ENCODE measurements at places on chromosomes 13 and 19. TPM values are rescaled to one million over a fixed set of nuclear protein-coding genes. Genes with fewer than 3 reads are reported as not detected.

DNA sequence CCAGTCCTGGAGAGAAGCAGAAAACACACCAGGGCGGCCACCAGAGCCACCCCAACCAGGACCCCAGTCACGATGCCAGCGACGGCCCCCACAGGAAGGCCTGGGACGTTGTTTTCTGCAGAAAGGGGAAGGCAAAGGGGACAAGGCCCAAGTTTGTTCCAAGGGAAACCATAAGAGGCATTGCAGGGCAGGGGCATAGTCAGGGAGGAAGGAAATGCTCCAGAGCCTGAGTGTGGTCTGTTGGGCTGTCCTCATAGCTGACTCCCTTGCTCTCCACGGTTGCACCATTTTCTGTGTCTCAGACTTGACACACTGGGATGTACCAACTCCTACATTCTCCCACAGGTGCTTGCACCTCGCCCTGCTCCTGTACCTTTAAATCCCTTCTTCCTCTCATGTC lies 5.2 kb downstream of the CEACAM4 start:
- no peak for DNase-seq

DNA sequence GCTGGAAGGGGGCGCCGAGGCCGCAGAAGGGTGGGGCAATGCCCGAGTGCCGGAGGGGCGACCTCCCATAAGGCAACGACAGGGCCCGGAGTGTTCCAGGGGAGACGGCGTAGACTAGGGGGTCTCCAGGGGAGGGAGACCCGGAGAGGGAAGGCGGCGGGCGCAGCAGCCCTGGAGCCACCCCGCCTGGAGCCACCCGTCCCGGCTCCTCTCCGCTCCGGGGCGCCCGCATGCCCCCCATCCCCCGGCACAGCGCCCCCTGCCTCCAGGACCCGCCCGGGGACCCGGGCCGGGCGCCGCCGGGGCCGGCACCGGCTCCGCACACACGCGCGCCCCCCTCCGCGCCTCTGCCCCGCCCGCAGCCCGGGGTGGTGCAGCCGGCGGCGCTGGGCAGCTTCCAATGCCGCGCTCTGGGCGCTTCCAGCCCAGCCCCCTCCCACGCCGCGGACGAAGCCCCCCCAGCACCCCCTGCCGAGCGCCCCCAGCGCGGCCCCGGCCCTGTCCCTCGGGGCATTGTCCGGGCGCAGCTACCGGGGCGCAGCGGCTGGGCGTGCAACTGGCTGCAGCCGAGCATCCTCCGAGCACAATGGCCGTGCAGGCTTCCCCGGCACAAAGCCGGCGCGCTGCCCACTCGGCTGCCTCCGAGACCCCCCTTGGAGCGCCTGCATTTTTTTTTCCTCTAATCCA lies 519 bp downstream of the PTPRS start:
- no peak for DNase-seq

DNA sequence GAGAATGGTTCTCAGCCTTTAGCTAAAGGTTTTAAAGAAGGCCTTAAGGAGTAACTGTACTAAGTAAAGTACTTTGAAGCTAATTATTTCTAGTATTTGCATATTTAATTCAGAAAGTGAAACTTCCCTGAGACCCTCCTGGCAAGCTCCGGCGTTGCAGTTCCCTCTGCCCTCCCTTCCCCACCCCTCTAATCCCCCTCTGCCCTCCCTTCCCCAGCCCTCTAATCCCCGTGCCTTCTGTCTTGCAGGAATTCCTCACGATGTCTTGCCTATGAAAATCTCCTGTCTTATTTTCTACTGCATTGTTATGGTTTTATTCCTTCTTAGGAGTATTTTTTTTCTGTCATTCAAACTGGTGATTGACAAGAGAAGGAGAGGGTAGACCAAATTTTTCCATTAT lies 236.9 kb downstream of the COL4A1 start:
- DNase-seq, result no peak

MBD3L2 gene
- total RNA-seq, result not detected

- DNase-seq, result no peak
Measured at GRCh38 chr19:8269724-8270123, 38.4 kb downstream of the CD320 start.

DNA sequence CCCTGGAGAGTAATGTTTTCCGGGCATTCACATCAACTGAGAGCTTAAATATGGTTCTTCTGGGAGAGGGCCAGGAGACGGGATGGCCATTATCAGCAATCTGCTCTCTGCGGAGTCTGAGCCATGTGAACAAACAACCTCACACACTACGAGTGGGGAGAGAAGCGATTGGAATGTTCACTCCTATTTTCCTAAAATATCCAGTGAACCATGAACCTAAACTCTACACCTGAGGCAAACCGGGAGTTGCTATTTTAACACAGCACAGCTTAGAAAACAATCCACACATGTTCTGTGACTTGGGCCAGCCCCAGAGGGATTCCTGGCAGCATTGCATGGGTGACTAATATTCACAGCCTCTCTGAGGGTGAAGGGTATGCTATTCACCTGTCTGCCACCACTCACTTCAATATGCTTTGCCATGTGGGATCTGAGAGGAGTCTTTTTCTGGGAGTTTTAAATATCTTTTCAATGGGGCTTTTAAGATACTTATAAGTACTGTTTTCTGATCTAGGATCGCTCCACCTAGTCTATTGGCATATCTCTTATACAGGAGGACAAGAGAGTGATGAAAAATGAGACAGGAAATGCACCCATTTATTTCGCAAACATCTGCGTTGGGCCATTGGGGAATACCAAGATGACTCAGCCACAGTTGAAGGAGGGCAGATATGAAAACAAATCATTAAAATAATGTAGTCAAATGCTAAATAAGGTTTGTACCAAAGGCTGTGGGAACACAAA lies 72.6 kb upstream of the SERP2 start:
- DNase-seq, result no peak

DNA sequence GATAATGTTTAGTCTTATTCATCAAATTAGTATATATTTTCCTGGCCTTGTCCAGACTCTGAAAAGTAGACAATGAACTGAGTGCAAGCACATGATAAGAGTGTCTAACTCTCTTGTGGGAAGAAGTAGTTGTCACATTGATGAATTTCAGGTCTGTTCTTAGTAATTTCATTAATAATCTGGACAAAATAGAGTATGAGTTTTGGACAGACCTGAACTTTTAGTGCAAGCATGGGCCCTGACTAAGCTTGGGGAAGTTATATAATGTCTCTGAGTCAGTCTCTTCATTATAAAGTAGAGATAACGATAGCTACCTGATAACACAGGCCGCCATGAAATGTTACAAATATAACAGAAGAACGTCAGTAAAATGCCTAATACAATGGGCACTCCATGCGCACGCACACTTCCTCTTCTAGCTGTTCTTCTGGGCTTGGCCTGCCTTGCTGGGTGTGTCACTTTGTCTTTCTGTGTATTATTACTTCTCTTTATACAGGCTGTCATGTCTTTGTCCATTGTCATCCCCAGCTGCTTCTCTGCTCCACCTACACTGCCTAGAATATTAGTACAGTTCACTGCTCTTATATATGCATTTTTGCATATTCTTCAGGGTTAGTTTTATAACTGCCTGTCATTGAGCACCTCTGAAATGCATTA lies 129.1 kb upstream of the HTR2A start:
- DNase-seq, result no peak
